HL-60 (cell line): ENCODE measurements at places on chromosomes 16 and 17.
A peak's percentile ranks its signal among the peaks of the same experiment; 100 is the strongest.

GRCh38 chr16:57865746-57866528, 63.6 kb upstream of the KIFC3 start:
- no peak for DNase-seq

GRCh38 chr16:68825427-68825826, 17.9 kb upstream of the TANGO6 start:
- no peak for DNase-seq

GRCh38 chr17:31452561-31453110, 61.2 kb downstream of the RAB11FIP4 start:
- no peak for DNase-seq

- DNase-seq: no peak
Measured at GRCh38 chr17:34567691-34568465, 11.5 kb upstream of the TMEM132E start.

DNA sequence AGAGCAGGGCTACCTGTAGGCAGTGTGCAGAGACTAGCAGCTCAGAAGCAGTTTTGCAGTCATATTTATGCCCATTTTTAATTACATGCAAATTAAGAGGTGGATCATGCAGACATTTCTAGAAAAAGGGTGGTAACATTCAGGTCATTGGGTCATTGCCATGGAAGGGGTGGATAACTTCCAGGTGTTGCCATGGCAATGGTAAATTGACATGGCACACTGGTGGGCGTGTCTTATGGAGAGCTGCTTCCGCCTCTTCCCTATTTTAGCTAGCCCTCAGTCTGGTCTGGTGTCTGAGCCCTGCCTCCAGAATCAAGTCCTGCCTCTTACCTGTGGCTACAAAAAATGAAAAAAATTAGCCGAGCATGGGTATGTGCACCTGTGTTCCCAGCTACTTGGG, 2.8 kb upstream of the DNAI2 start:
- DNase-seq: no peak

DNA sequence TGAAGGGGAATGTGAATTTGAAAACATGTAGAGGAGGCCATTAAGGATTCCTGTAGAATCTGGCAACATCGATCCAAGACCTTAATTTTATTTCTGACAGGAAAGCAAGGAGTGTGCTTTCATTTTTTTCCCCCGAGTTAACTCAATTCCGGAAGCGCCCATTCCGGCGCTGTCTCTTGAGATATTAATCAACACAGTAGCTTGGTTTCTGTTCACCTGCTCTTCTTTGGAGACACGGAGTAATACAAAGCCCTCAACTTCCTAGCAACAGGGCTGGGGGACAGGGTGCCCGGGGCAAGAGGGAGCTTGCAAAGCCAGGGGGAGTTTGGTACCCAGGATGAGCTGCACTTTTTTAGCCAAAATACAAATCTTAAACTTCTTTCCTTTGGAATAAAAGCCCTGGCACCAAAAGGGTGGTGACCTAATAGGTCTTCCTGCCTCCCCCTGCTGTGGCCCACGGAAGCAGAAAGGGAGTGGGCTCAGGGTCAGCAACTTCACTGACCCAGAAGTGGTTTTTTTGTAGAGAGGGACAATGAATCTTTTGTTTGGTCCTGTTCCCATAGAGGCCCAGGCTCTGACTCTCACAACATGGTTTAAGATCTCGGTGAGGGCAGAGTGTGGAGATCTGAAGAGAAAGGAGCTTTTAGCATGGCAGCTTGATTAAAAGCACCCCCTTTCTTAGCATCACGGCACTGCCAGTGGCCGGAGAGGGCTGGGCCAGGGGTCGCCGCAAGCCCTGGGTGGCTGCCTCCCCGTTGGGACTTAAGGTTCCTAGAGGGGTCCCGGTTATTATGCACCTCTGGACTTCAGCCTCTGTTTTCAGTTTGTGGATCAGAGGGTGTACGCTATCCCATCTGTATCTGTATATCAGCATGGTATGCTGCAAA, 207.3 kb downstream of the CCDC182 start:
- no peak for DNase-seq

GRCh38 chr16:50313596-50314478, 47.5 kb downstream of the ADCY7 start:
- peak; percentile 59 for DNase-seq

DNA sequence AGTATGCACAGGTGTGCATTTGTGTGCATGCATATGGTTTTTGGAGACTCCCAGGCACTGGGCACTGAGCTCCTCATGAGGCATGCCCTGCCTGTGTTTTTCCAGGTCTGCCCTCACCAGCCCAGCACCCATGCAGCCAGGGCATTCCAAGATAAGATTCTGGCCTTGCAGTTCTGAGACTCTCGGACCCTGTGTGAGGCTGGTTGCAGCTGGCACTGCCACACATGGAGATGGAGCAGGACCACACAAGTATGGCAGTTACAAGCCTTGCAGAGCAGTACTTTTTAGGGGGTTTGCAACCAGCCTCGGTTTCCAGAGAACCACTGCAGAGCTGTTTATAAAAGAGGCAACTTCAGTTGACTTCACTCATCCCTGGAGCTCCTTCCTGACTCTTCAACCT, 10.2 kb downstream of the SLC6A2 start:
- no peak for DNase-seq

- no peak for DNase-seq
Measured at GRCh38 chr16:11635679-11636171, 32.5 kb upstream of the SNN start.

DNA sequence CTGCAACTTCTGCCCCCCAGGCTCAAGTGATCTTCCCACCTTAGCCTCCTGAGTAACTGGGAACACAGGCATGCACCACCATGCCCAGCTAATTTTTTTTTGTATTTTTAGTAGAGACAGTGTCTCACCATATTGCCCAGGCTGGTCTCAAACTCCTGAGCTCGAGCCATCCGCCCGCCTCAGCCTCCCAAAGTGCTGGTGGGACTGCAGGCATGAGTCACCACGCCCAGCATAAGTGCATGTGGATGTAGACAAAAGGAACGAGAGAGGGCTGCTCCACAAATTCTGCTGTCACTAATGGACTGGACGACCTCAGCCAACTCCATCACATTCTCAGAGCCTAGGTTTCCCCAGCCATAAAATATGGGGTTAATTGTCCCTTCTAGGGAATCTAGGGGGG, 7.7 kb upstream of the SP2 start:
- no peak for DNase-seq

DNA sequence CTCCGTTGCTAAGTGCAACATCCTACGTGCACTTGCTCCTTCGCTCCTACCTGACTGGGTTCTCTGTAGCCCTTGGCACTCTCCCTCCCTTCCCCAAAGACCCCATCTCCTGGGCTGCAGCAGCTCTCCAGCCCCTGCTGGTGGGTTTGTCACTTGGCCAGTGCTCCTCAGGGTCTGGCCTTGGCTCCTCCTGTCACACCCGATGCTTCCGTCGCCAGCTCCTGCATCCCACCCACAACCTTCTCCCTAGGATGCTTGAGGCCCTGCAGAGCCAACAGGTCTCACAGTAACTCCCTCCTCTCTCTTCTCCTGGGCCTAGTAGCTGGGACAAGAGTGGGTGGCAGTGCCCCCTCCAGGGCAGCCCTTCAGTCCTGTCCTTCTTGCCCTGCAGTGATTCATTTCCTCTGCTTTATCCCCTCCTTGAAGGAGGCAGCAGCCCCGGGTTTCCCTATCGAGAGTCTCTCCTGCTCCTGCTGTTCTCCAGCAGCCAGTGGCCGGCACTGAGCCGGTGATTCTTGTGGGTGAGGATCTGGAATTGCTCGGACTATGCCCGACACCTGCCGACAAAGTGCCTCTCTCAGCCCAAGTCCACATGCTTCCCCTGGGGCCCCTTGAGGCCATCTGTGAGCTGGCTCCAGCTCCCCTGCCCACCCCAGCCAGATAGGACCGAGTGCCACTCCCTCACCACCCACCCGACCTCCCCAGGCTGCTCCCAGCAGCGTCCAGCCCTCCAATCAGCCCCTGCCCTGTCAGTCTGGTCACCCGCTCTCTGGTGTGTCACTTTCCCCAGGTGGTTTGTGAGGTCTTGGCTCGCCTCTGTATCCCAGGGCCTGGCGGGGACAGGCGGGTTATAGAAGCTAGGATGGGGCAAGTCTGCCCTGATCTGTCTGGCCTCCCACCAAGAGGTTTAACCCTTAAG, 3.8 kb downstream of the LITAFD start:
- no peak for DNase-seq

DNA sequence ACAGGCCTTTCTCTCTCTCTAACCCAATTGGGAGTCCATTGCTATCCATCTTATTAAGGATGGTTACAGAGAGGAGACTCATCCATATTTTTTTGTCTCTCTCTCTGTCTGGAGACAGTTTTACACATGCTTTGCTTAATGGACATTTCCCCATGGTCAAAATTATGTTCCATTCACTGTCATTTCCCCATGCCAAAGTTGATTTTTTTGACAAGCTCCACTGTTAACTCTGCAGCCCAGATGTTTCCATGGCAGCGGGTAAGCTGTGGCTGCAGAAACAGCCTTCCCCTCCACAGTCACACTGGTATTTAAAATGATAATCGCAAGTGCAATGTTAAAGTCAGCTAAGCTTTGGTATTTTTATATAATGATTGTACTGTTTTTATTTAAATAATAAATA, 63.9 kb upstream of the HLF start:
- DNase-seq: no peak

DNA sequence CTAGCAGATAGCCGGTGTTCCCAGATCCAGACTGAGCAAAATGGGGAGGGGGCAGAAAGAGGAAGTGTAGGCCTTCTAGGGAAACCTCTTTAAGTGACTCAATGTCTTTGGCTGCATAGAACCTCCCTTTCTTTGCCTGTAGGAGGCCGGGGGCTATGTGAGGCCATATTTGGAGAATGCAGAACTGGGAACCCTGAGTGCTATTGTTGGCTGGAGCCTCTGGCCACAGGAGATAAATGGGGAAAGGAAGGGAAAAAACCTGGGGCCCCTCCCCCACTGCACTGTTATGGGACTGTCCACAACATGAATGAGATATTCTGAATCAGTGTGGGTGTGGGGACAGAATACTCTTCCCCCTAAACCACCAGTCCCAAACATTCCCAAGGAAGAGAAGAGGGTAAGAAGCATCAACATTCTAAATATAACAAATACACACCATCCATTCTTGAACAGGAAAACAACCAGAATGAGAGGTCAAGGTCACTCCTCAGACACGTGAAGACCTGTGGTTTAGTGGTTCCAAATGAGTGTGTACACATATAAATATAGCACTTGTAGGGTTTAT, 2.4 kb downstream of the VPS25 start:
- DNase-seq: peak; percentile 55

DNA sequence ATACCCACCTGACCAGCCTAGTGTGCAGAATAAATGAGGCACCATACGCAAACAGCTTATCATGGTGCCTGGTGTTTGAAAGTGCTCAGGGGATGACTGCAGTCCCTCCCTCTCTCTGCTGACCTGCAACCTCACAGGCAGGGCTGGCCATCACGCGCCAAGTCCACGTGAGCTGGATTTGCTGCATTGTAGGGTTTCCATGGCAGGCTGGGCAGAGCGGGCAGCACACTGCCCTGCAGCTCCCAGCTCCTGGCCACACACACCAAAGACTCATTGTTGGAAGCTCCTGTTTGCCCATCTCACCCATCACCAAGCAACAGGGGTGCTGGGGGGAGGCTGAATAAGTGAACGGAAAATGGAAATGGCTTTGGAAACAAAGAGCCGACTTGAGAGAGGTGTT, 81.8 kb downstream of the IRX3 start:
- DNase-seq: no peak

GRCh38 chr16:67964477-67965131, 3.8 kb downstream of the SLC12A4 start:
- DNase-seq: no peak

GRCh38 chr17:78496311-78496710, 80.9 kb downstream of the DNAH17 start:
- no peak for DNase-seq

DNA sequence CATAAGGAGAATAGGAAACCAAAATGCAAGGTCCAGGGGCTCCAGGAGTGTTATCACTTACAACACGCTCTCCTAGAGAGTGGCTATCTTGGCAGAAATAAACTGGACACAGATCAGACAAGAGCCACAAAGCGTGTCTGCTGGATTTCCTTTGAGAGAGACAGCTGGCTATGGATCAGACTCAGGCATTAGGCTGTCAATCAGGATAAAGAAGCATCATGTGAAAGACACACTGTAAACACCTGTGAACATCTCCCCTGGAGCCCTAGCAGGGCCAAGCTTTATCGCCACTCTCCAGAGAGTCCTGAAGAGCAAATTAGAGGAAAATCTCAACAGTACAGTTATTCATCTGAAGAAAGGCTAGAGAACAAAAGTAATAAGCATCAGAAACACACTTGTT, 26.0 kb downstream of the SYCE1L start:
- no peak for DNase-seq

- peak; percentile 82 for DNase-seq
Measured at GRCh38 chr17:42312285-42313130, 24.2 kb downstream of the STAT5A start.

DNA sequence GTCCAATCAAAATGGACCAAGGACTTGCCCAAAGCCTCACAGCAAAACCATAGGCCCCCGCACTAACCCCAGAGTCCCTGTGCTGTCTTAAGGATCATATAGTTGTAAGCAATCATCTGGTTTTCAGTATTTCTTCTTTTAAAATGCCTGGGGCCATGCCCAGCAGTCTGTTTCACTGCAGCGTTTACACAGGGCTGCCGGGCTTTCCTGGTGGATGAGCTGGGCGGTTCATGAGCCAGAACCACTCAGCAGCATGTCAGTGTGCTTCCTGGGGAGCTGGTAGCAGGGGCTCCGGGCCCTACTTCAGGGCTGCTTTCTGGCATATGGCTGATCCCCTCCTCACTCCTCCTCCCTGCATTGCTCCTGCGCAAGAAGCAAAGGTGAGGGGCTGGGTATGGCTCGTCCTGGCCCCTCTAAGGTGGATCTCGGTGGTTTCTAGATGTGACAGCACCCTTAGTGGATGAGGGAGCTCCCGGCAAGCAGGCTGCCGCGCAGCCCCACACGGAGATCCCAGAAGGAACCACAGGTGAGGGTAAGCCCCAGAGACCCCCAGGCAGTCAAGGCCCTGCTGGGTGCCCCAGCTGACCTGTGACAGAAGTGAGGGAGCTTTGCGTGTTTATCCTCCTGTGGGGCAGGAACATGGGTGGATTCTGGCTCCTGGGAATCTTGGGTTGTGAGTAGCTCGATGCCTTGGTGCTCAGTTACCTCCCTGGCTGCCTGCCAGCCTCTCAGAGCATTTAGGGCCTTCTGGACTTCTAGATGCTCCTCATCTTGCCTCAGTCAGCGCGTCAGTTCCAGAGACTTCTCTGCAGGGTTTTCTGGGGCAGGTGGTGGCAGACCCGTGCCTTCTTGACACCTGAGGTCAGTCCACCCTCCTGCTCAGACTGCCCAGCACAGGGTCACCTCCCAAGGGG, 24.8 kb upstream of the STH start:
- no peak for DNase-seq
